ENCODE measurements at places on chromosomes 1 and 21.
A peak's percentile ranks its signal among the peaks of the same experiment; 100 is the strongest.

GRCh38 chr1:35269989-35270289, 1.4 kb downstream of the ZMYM4 start:
- no peaks in the 10 kb centered on the region for H3K27me3 ChIP-seq
- H3K4me1 ChIP-seq, result peaks cover 24% of the 10 kb centered on the region
- peak overlapping the region; percentile 81 for H3K4me3 ChIP-seq
- no peak overlapping the region for H3K27ac ChIP-seq
- peaks cover 12% of the 10 kb centered on the region for H3K36me3 ChIP-seq
- DNase-seq, result no peak

GRCh38 chr1:169204157-169204556, 97.7 kb downstream of the ATP1B1 start:
- no peaks in the 10 kb centered on the region for H3K36me3 ChIP-seq
- no peak overlapping the region for H3K27ac ChIP-seq
- no peaks in the 10 kb centered on the region for H3K4me1 ChIP-seq
- no peak for DNase-seq

DNA sequence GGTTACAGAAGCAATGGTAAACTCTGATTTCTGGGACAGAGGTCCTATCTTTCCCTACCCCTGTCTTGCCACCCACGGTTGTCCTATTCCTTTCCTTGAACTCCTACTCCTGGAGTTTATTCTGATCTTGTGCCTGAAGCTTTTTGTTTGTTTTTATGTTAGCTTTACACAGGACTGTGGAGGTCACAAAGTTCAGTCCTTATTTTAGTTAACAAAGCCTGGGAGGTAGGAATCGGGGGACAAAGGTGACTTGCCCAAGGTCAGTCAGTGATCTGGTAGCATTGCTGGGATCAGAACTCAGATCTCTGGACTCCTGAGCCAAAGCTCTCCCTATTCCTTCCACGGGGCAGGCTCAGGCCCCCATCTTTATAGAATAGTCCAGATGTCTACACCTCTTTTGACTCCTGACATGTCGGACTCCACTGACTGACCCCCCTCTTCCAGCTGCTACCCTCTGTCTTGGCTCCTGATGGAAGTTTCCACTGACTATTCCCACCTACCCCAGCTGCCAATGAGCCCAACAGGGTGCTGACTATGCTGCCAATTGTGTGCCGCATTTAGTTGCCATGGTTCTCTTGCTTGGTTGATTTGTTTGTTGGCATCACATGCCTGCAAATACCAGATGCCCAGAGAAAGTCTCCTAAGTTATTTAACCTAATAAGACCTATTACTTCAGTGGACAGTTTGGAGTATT, 9.9 kb downstream of the F5 start:
- H3K4me3 ChIP-seq, result no peak overlapping the region
- peaks cover 36% of the 10 kb centered on the region for H3K36me3 ChIP-seq
- H3K27me3 ChIP-seq, result no peaks in the 10 kb centered on the region
- no peak overlapping the region for H3K27ac ChIP-seq
- DNase-seq, result no peak
- H3K4me1 ChIP-seq, result no peaks in the 10 kb centered on the region

DNA sequence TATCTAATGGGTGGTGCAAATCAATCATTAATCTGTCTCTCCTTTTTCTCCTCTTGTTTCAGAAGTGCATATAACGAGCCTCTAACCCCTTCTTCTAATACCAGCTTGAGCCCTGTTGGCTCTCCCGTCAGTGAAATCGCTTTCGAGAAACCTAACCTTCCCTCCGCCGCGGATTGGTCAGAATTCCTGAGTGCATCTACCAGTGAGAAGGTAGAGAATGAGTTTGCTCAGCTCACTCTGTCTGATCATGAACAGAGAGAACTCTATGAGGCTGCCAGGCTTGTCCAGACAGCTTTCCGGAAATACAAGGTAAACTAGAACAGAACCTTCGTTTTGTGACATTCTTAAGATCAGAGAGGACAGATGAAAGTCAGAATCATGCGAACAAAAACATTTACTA, 25.3 kb upstream of the VAMP3 start:
- no peaks in the 10 kb centered on the region for H3K4me1 ChIP-seq
- no peaks in the 10 kb centered on the region for H3K36me3 ChIP-seq
- no peak overlapping the region for H3K27ac ChIP-seq
- H3K4me3 ChIP-seq, result no peak overlapping the region
- no peak for DNase-seq

- H3K27me3 ChIP-seq, result peaks cover 28% of the 10 kb centered on the region
- H3K27ac ChIP-seq, result no peak overlapping the region
- no peak overlapping the region for H3K4me3 ChIP-seq
- no peak for DNase-seq
Measured at GRCh38 chr1:239993366-239993765, 98.3 kb upstream of the FMN2 start.

Measured in activated T-helper 2 cell treated with anti-CD3 and anti-CD28 coated beads, Interferon-gamma antibody, Interleukin-2, Interleukin-4, amounts not matched to agents 10 μg/mL and 5 μg/mL and 100 μg/mL, durations not matched to agents 14 hours and 24 hours and 36 hours (primary cell).